CD4-positive, alpha-beta T cell treated with Interleukin-4 for 4 hours (primary cell): ENCODE measurements at places on chromosomes 11 and 22.

DNA sequence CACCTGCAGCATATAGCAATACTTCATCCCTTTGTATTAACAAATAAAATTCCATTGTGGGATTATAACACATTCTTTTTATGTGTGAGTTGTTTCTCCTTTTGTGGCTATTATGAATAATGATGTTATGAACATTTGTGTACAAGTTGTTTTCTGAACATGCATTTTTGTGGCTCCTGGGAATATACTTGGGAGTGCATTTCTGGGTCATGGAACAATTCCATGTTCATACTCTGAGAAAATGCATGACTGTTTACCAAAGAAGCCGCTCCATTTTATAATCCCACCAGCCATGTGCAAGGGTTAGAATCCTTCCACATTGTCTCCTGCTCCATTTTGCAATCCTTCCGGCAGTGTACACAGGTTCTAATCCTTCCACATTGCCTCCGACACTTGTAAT, 713.8 kb downstream of the TBC1D22A start:
- DNase-seq = no peak

DNA sequence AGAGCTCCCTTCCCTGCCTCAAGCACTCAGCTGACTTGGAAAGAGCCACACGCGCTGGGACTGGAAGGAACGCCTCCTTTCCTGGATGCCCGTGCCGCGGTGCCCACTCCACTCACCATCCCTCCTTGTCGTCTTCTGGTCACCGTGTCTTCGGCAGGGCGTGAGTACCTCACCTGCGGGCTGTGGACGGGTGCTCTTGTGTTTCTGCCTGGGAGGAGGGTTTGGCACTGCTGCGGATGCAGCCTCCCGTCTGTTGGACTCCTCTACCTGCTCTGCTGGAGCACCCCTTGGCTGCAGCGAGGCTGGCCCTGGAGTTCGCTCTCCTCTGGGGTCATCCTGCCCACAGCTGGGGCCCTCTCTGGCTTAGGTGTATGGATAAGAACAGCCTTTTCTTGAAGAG, 612.7 kb downstream of the BRD1 start:
- no peak for DNase-seq

GRCh38 chr11:61121917-61122316, 19.6 kb downstream of the CD5 start:
- no peak for DNase-seq

GRCh38 chr11:7175007-7175406, 76.7 kb upstream of the SYT9 start:
- no peak for DNase-seq

DNA sequence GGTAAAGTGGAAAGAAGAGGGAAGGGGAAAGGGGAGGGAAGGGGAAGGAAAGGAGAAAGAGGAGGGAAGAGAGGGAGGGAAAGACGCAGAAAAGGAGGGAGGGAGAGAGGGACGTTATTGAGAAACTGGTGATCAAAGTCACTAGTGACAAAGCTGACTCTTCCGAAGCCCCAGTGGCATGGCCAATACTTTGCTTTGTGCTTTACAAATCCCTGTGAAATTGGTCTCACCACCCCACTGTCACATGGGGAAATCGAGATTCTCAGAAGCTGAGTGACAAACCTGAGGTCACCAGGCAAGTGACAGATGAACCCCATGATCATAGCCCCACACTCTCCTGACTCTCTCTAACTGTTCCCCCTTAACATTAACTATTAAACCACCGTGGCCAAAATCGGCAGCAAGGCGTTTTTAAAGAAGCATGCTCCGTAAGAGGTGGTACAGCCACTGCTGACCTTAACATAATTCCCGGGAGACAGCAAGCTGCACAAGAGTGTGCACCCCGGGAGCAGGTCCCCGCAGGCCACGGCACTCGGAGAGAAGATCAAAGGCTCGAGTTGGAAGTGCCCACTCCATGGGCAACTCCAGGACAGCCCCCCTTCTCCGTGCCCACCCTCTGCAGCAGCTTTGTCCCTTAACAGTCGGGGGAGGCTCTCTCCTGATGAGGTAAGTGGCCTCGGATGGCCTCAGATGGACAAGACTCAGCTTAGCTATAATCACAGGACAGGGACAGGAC, 34.8 kb downstream of the CELSR1 start:
- no peak for DNase-seq

- DNase-seq = no peak
Measured at GRCh38 chr11:80565231-80565630, 1124.4 kb upstream of the TENM4 start.

DNA sequence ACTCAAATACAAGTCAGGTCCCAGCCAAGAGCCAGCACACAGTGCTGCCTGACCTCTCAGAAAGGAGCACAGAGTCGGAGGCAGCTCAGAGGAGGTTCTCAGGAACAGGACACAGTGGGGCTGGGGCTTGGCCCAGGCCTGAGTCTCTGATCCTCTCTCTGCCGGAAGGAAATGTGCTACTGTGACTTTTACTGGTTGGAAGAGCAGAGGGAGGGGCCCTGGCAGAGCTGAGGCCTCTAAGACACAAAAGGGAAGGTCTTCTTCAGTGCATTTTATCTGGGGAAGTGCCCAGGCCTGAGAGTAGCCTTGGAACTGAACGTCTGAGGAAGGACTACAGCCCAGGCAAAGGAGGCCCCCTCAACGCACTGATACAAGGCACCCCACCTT, 16.2 kb upstream of the CASTOR1 start:
- DNase-seq = peak; percentile 76

GRCh38 chr11:114350022-114350421, 50.3 kb downstream of the C11orf71 start:
- DNase-seq = no peak

- DNase-seq = no peak
Measured at GRCh38 chr11:73416786-73417185, 40.6 kb downstream of the RELT start.

DNA sequence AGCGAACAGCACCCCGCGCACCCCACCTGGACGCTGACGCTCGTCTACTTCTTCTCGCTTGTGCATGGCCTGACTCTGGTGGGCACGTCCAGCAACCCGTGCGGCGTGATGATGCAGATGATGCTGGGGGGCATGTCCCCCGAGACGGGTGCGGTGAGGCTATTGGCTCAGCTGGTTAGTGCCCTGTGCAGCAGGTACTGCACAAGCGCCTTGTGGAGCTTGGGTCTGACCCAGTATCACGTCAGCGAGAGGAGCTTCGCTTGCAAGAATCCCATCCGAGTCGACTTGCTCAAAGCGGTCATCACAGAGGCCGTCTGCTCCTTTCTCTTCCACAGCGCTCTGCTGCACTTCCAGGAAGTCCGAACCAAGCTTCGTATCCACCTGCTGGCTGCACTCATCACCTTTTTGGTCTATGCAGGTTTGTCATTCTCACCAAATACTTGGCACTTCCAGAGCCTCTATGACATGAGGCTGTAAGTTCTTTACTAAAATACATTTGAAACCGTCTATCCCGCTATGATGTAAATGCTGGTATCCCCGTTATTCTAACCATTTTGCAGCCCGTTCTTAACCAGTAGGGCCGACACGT, 535 bp downstream of the AQP11 start:
- DNase-seq = no peak

GRCh38 chr11:72226701-72227100, 2.1 kb downstream of the INPPL1 start:
- no peak for DNase-seq

- no peak for DNase-seq
Measured at GRCh38 chr11:120184371-120184945, 26.4 kb upstream of the OAF start.

DNA sequence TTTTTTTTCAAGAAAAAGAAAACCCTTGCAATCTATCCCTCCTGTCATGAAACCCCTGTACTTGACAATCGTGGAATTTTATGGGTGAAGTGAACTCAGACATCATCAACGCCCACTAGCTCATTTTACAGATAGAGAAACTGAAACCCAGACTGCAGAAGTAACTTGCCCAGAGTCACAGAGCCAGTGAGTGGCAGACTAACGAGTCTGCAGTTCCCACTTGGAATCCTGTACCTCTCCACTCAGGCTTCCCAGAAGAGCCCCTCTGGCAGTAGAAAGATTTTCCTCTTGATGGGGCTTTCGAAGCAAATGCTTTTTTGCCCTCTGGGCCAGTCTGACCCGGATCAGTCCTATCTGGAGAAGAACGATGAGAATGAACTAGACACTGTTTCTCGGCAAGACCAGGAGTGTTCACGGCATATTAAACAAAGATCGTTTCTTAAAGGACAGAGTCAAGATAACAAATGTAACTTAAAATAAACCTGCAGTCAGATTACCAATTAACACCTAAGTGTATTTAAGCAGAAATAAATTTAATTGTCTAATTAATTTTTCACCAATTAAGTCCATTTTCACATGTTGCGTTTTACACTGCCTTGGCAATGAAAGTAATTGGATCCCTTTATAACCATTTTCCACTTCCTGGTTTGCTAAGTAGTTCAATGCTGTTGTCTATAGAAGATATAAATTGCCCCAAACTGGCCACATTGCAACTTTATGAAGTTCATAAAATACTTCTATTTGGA, 61.3 kb upstream of the CREB3L1 start:
- no peak for DNase-seq

DNA sequence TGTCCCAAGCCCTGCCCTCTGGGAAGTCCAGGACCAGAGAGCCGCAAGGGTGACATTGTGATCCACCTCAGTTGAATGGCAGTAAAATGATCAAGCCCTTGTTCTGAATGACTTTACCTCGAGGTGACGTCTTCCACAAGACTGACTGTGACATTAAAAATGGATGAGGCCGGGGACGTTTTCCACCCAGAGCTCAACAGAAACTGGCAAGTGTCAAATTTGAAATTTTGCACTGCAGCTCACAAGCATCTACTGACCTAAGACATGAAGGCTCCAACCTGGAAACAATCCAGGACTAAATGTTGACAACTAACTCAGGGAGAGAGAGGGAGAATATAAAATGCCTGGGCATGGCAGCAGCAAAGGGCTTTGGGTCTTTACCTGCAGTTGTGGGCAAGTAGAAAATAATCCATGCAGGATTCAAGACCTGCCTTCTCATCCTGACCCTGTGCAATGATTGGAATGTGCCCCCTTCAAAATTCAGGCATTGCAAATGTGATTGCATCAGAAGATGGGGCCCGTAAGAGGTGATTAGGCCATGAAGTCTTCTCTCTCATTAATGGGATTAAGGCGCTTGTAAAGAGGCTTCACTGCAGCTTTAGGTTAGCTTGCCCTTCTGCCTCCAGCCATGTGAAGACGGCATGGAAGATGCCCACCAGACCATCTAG, 33.6 kb upstream of the CLMP start:
- no peak for DNase-seq

GRCh38 chr11:11577932-11578911, 43.6 kb downstream of the GALNT18 start:
- DNase-seq = no peak

GRCh38 chr11:95977534-95978174, 53.7 kb upstream of the MTMR2 start:
- no peak for DNase-seq

DNA sequence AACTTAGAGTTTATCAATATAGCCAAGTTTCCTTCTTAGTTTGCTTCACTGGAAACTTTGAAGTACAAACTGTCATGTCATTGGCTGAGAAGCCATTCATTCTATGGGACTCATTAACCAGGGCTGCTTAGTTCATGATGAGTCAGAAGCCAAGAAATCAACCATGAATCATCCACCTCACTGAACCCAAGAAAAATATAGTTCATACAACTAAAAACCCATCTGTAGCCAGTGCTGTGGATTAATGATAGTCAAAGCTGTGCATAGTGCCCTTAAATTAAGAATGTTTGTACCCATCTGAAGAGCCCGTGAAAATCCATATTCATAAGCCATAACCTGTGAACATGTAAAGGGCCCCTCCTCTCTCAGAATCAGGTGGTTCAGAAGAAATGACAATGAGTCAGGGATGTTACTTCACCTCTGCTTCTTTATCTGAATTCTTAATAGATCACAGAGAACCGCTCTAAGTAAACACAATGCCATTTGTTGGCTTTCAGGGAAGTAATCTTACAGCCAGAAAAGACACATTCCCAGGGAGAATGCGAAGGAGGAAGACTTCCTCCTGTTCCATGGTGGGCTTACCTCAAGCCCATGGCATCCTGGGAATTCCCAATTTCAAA, 25.4 kb downstream of the MMP20 start:
- peak; percentile 12 for DNase-seq

DNA sequence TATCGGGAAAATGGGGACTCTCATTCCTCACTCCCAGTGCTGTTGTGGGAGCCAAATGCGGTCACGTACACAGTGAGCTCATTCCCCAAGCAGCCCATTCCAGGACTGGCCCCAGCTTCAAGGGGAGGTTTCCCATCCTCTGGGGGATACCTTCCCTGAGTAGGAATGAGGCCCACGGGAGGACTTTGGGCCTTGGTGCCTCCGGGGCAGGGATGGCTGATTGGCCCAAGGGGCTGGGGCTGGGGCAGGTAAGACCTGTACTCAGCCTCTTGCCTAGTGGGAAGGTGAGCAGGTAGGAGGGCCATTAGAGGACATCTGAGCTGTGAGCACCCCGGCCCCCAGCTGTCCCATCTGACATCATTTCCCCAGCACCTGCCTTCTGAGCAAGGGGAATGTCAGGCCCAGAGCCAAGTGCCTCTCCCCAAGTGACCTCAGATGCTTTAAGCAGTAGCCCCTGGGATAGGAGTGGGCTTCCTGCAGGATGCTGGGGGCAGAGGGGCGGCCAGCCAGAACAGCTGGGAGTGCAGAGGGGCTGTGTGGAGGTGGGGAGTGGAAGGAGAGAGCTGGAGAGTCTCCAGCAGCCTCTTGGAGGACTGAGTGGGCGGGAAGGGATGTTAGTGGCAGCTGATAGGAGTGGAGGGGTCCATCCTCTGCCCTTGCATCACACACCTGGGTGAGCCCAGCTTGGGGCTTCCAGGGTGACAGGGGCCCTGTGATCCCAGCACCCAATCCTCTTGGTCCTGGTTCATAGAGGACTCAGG, 58.4 kb downstream of the CD82 start:
- DNase-seq = no peak

GRCh38 chr22:20232781-20233180, 35.3 kb downstream of the RTN4R start:
- no peak for DNase-seq

- DNase-seq = no peak
Measured at GRCh38 chr11:12882670-12883069, 126.4 kb upstream of the RASSF10 start.

- DNase-seq = peak; percentile 40
Measured at GRCh38 chr22:32206774-32207758, 2.2 kb upstream of the RFPL2 start.

DNA sequence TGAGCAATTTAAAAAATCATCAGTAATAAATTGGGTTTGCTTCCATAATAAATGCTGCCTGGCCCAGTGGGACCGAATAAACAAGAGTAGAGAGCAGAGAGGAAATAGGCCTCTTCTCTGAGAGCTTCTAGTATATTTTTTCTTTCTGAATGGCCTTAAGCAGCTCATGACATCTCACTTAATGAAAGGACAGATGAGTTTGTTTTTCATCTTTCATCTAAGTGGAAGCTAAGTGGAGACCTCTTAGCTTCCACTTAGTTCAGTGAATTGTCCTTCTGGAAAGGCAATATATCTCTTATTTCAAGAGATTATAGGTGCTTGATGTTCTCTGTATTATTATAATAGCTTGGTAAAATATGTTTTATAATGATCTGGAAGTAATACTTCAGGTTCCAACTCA, 245.9 kb upstream of the ANO3 start:
- no peak for DNase-seq

- no peak for DNase-seq
Measured at GRCh38 chr11:24900960-24901549, 404.2 kb downstream of the LUZP2 start.

- DNase-seq = no peak
Measured at GRCh38 chr22:38257181-38257580, 15.6 kb downstream of the TMEM184B start.

GRCh38 chr11:123428116-123428715, 1.9 kb upstream of the GRAMD1B start:
- DNase-seq = no peak
